ENCODE measurements at places on chromosomes 5 and 9.

DNA sequence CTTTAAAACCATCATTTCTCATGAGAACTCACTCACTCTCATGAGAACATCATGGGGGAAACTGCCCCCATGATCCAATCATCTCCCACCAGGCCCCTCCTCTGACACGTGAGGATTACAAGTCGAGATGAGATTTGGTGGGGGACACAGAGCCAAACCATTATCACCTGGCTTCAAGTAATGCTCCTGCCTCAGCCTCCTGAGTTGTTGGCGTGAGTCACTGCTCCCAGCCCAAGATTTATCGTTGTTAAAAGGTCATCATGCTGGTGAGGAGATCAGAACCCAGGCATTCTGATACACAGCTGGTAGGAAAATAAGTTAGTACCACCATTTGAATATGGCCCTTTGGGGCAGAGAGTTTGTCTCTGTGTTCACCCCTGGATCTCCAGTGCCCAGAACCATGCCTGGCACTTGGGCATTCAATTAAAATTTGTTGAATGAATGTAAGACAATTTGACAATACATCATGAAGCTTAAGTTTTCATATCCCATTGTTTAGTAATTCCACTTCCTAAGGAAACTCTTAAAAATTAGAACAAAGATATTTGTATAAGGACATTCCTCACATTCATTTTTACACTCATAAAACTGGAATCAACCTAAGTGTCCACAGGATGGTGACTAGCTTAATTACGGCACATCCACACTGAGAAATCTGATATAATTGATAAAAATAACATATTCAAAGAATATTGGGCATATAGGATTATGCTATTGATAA, 58.0 kb upstream of the COL15A1 start:
- no peak for DNase-seq

- DNase-seq = no peak
Observed at GRCh38 chr5:174459832-174460448, 264.4 kb upstream of the MSX2 start.

DNA sequence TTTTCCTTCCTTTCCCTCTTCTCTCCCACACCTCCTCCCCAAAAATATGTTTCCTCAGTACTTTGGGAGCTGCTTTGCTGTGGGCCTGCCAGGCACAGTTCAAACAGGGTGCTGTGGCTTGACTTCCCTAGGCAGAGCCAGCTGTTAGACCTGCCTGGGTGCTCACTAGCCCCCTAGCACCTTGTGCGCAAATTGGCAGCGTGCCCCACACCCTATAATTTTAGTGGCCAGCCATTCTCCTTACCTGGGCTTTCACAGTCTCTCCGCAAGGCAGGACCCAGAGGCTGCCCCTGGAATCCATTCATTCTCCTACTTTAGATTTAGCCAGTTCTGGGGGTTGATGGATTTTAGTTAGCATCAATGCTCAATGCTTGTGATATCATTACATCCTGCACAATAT, 72.3 kb downstream of the ANGPTL2 start:
- no peak for DNase-seq

DNA sequence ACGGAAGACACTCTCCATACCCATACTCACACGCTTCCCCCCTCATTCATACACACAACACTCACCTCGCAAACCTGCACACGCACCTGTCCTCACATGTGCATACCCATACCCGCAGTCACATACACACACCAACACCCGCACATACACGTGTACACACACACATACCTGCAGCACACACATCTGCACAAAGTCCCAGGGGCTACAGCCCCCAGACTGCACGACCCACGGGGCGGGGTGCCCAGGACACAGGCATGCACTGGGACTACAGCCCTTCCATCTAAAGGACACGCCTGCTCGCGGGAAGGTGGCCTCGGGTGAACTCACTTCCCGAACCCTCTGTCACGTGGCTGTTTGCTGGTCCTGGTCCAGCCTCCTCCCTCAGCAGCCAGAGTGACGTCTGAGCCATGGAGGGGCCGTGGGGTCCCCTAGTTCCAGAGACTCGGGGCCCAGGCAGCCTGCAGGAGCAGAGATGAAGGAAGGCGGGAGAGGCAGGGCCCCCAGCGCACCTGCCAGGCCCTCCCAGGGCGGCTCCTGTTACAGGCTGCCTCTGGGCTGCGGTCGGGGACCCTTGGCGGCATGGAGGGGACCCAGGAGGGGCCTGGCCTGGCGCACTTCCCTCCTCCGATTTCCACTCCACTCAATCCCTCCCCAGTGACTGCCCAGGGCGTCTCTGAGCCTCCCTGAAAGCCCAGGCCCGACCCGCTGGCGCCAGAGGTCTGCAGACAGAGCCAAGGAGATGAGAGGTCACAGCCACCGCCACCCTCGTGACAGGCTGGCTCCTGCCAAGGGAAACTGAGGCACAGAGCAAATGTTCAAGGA, 8.1 kb downstream of the SLC12A7 start:
- no peak for DNase-seq

DNA sequence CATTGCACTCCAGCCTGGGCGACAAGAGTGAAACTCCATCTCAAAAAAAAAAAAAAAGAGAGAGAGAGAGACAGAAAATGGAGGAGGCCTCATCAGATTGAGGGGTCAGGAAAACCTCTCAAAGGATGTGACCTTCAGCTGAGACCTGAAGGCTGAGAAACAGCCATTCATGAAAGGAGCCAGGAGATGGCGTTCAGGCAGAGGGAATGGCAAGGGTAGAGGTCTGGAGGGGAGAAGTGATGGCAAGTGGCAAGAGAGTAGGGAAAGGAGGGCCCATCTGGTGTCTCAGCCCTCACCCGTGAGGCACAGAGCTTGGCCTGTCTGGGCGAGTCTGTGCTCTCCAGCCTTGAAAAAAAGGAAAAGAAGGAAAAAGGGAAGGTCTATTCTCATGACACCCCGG, 17.0 kb downstream of the CAMK2A start:
- no peak for DNase-seq

- no peak for DNase-seq
Observed at GRCh38 chr5:130724658-130725057, 440.4 kb downstream of the HINT1 start.

GRCh38 chr5:37735649-37736347, 104.0 kb downstream of the GDNF start:
- DNase-seq = no peak

DNA sequence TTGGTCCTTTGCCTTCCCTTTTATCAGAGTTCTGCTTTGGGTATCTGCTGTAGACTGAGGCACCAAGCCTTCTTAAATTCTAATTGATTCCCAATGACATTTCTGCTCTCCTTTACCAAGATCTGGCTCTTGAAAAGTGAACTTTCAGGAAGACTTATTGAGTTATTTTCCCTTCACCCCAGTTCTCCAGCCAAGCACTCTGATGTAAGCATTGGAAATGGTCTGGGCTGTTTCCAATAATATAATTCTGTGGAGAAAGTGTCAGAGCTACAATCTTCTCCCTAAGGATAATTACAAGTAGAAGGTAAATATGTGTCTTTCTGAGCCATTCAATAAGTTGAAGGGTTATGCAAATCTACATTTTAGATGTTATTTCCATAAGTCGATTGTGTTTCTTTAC, 30.8 kb downstream of the BTF3 start:
- no peak for DNase-seq

DNA sequence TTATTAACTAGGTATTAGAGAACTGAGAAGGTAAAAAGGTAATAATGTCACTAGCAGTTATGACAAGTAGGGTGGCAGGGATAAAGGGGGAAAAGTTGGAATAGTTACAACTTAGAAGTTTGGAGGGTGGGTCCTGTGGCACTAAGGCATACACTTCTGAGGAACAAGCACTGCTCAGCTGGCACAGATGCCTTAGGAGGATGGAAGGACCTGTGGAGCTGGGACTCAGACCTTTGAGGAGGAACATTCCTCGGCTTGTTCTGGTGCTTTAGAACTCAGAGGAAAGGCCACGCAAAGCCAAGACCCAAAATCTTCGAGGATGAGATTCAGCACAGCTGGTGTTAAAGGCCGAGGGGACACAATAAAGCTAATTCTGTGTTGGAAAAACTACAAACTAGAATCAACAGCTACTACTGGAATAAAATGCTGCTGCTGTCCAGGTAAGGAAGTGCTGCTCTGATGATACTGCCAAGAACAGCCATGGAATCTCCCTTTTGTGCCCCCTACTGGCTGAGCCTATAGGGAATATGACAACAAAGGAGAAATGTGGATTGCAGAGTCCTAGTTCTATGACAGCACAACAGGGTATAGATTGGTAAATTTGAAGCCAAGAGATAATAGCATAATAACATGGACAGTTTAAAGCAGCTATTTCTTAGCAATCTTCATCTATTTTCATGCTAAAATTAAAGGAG, 126.7 kb downstream of the SLC25A46 start:
- DNase-seq = no peak

DNA sequence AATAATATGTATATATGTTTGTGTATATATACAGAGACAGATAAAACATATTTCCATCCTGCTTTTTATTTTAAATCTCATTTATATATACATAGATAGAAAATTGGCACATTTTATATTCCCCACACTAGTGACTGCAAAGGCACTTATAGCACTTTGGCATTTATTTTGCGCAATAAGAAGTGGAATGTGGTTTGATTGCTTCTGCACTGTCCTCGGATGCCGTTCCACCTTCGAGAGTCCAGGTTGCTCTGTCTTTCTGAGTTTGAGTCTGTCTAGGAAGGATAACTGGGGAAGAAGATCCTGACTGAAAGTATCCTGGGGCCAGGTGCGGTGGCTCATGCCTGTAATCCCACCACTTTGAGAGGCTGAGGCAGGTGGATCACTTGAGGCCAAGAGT, 66.5 kb upstream of the ENTREP1 start:
- no peak for DNase-seq

GRCh38 chr5:103410172-103410571, 151.6 kb downstream of the MACIR start:
- no peak for DNase-seq

- no peak for DNase-seq
Observed at GRCh38 chr9:127954831-127955293, 17.2 kb upstream of the DPM2 start.
